CD4-positive, alpha-beta memory T cell (primary cell): ENCODE measurements at places on chromosomes 6 and 20. TPM values are rescaled to one million over a fixed set of nuclear protein-coding genes. Genes with fewer than 3 reads are reported as not detected.

The RTEL1 gene
- 36.0 TPM for total RNA-seq

DNA sequence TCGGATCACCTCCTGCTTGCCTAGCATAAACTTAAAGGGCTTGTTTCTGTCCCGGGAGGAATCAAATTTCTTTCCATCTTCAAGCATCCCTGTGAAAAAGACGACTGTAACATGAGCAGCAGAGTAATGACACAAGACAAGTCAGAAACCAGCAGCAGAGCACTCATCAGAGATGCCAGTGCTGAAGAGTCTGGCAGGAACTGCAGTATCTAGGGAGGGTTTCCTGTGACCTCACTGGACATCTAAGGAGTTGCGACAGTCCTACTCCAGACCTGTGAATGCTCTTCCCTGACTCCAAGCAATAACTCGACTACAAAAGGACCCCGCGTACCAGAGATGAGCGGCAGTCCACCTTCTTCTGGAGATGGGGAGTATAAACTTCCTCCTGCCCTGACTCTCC lies 17.3 kb downstream of the FKBP1A start:
- DNase-seq, result no peak

DNA sequence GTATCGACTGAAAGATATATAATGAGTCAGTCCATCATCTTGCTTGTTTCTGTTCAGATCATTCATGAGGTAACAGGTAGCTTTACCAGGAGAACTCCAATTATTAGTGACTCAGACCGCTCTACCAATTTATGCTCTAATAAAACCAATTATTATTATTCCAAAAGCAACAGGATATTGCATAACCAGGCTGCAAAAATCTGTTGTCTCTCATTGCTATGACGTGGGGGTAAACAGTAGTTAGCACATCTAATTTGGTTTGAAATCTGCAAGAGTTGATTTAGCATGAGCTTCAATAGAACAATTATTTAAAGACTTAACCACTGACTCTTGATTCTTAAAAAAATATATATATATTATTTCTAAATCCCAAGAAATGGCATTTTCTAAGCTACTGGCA lies 90.9 kb upstream of the MAP7 start:
- DNase-seq, result no peak

The ANKRD66 gene
- total RNA-seq, result not detected

DNA sequence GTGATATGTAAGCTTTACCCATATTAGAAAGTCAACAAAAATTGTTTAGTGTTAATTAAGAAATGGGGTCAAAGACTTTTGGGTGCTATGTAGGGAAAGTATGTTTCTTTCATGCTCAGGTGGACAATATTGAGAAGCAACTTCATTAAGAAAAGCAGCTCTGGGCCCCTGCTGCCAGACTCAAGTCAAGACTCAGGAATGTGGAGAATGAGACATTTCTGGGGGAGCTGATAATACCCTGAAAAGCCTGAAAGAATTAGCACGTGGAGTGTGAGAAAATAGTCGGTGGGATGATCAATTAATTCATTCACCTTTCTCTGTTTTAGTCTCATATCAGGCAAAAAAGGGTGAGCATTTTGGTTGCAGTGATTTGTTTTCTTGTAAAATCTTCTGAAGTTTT lies 175.1 kb upstream of the IMPG1 start:
- no peak for DNase-seq
